Stimulated activated CD8-positive, alpha-beta memory T cell treated with anti-CD3 and anti-CD28 coated beads, Interleukin-4, amount 100 ng/mL, for 1 hour (primary cell): ENCODE measurements at places on chromosomes 4 and X.

GRCh38 chrX:29962061-29962460, 253.3 kb upstream of the MAGEB2 start:
- DNase-seq, result no peak

- no peak for DNase-seq
Measured at GRCh38 chr4:25467843-25468242, 90.8 kb downstream of the ANAPC4 start.

- no peak for DNase-seq
Measured at GRCh38 chr4:186622788-186623464, 67.6 kb upstream of the MTNR1A start.

GRCh38 chr4:136769717-136770116, 762.6 kb downstream of the PCDH18 start:
- no peak for DNase-seq

DNA sequence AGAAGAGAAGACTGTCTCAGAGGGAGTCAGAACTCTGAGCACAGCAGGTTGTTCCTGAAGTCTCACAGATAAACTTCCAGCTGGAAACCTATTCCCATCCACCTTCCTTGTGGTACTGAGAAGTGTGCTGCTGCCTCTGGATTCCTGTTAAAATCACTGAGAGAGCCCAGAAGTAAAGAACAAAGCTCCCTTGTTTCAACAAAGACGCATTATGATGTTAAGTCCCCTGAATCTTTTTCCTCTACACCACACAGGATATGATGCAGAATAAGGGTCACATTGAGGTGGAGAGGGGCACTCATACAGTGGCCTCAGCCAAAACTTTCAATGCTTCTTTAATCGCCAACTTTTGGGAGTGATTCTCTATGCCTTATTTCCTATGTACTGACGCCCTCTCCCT, 321.0 kb downstream of the OPHN1 start:
- DNase-seq, result no peak

DNA sequence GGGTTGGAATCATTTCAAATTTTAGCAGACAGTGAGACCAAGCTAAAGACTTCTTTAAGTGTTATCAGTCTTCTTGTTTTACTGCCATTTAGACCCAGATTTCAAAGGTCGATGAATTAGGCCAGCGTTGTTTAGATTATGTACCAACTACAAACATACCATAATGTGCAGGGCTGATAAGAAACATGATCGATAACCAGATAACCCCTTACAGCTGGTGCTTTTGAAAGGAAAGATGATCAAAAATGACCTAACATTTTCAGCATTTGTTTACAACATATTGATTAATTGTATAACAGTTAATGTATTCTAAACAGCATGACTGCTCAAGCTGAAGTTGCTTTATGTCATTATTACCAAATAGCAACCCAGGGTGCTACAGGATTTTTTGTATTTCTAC, 400.4 kb upstream of the FAM241A start:
- no peak for DNase-seq

- DNase-seq, result no peak
Measured at GRCh38 chrX:18449236-18449635, 23.8 kb downstream of the CDKL5 start.

GRCh38 chr4:105956569-105956968, 61.3 kb downstream of the NPNT start:
- no peak for DNase-seq
